Pulmonary artery endothelial cell (primary cell): ENCODE measurements at places on chromosomes 1 and 21. TPM values are rescaled to one million over a fixed set of nuclear protein-coding genes. Genes with fewer than 3 reads are reported as not detected.

AGL gene
- 10.7 and 14.9 TPM in 2 replicates for total RNA-seq

OR6K3 gene
- total RNA-seq: not detected in 2 replicates

SERPINC1 gene
- 0.14 TPM in 1 of 2 replicates, not detected in the other for total RNA-seq

SPRR2F gene
- not detected in 2 replicates for total RNA-seq

TMEM269 gene
- not detected in 2 replicates for total RNA-seq

DNA sequence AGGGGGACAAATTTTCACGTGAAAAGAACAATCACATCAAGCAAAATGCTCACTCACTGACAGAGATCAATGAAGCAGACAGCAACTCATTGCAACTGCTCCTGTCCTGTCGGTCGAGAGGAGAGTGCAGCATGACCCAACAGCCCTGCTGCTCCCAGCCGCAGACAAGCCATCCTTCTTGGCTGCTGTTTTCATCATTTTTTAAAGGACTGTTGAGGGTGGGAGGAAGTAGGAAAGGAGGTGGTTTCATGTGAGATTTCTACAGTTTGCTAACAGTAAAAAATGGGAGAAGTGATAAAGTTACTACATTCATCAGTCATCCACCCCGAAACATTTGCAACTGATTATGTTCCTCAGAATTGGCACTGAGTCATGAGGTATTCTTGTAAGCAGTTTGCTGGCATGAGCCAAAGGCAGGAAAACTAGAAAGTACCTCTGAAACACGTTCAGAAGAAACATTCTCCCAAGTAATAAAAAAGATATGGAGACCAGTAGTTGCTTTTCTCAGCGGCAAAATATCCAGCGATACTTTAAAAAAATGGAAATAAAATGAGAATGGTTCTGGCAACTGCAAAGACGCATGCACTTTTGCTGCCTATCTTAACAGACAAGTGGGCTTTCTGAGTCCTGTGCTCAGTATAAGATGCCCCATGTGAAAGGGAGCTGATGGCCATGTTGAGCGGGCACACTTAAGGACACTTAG, 72.0 kb upstream of the CLDN14 start:
- DNase-seq: no peak

GRCh38 chr1:158149577-158150269, 31.0 kb upstream of the CD1D start:
- DNase-seq: peak; percentile 87

DNA sequence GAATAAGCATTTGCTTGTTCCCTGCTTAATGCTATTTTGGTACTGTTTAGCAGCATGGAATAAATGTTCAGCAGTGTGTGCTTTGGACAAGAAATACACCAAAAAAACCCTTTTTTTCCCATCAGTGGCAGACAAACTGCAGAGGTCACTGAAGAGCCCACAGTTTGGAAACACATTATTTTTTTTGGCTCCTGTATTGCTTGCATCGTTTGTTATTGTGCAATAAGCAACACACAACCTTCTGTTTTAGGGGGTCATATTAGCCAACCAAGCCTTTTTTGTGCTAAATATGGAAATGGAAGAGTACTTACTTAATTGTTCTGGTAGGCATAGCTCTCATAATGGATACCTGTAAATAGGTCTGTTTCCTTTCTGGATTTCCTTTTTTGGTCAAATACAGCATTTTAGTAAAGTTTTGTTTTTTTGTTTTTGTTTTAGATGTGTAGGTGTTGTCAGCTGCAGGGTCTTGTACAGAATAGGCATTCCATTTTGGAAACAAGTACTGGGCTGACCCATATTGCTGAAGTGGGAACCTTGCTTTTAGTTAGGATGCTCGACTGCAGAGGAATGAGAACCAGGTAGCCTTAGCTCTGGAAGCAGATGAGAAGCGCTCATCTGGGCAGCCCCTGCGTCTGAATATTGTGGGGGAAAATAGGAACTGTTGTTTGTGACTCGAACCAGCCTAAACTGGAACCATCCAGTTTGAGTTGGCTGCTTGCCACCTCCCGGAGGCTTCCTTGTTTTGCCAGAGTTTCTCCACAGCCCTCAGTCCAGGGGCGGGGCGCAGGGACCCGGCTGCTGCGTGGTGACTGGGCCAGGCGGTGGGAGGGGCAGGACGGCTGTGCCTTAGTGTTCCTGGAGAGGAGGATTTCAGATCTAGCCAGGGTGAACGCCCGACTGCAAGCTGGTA, 38.4 kb downstream of the SPEN start:
- peak; percentile 75 for DNase-seq

DNA sequence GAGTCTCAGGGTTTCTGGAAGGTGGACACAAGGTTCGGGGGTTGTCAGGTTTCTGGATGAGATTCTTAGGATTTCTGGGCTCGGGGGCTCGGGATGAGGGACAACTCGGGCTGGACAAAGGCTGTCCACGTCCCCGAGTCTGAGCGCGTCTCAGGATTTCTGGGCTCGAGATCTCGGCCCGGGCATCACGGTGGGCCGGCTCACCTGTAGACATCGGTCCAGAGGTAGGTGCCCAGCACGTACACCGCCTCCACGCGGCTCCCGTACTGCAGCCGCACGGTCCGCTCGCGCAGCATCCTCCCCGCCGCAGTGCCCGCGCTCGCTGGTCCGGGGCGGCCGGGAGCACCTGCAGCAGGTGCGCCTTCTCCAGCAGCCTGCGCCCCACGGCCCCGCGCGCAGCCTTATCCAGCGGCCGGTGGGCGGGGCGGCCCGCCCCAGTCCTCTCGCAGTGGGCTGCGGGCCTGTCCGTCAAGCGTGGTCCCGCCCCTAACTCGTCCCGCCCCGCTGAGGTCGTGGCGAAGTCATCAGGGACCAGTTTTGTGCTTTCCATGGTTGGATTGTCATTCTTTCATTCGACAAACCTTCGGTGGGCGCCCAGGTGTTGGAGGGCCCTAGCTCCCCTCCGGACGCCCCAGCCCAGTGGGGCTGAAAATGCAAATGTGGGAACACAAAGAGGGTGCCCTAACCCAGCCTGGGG, at the start of gene PADI2:
Gene PADI2 (minus strand): TSS at position 376 of the 697 bp plus-strand sequence. CDS start 80 bp downstream, at position 296.
- no peak for DNase-seq

GRCh38 chr1:222046684-222047263, 304.9 kb upstream of the DUSP10 start:
- DNase-seq: no peak

GRCh38 chr1:3052501-3052900, 16.5 kb upstream of the PRDM16 start:
- no peak for DNase-seq

- no peak for DNase-seq
Observed at GRCh38 chr1:185468626-185469025, 151.6 kb upstream of the IVNS1ABP start.

GRCh38 chr1:37237948-37238347, 203.6 kb upstream of the GRIK3 start:
- no peak for DNase-seq

DNA sequence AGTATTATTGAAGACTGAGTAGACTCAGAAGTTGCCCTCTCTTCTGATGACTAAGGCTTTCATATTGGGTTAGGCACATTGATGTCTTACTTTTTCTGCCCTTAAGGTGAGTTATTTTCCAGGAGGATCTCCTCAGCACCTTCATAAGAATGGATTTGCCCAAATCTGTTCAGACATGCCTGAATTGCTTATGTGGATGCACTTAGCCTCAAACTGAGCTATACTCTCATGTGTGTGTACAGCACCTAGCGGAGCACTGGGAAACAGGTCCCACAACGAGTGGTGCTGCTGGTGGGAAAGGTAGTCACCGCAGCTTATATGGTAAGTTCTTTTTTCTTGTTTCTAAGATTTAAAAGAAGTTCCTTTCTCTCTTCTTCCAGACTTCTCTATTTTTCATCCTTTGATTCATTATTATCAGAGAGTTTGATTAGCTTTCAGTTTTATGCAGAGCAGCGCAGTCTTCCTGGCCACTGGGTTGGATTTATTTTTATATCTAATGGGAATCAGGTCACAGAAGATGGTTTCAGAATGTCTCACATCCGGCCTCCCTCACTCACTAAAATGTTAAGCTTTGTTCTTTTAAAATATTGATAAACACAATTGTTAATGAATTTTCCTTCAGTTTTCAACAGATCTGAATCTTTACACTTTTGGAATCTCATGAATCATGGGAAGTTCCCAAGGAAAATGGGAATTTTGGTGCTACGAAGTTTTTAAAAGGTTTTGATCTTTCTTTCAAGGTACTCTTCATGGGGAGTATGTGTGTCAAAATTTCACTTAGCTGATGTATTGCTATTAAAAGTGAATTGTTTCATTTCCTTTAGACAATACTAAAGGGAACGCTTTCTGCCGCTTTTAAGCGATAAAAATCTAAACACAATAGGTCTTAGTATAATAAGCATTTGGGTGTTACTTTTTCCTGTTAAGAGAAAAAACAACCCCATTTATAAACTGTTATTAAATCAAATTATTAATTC, 58.5 kb downstream of the EXTL2 start:
- peak; percentile 56 for DNase-seq

DNA sequence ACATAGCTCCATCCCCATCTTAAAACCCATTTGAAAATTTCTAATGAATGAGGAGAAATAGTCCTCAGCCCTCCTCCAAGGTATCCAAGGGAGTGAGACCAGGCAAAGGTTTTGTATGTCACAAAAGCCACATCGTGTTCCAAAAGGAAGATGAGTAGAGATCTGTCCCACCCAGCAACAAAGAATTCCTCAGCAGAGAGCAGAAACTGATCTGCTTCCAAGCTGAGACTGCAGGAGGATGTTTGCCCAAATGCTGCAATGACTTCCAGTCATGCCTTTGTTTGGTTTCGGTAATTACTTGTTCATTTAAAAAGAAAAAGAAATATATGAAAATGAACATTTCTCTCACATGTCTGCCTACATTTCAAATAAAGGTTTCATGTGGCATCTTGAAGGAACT, 186.9 kb downstream of the SETD4 start:
- no peak for DNase-seq

DNA sequence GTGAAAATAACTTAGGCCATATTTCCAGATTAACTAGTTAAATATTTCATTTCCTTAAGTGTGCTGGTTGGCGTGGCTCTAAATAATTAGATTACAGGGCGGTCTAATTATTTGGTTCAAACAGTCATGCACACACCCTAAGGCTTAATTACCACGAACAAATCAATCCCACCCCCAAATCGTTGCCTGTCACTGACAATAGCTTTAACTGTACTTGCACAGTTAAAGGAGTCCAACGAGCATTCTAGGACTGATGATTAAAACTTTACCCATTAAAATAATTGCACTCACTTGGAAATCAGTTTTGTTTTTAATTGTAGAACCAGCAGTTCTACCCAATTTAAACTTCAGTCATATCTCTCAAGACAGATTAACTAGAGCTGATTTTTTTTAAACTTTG, 1.5 kb upstream of the POU2F1 start:
- DNase-seq: no peak

DNA sequence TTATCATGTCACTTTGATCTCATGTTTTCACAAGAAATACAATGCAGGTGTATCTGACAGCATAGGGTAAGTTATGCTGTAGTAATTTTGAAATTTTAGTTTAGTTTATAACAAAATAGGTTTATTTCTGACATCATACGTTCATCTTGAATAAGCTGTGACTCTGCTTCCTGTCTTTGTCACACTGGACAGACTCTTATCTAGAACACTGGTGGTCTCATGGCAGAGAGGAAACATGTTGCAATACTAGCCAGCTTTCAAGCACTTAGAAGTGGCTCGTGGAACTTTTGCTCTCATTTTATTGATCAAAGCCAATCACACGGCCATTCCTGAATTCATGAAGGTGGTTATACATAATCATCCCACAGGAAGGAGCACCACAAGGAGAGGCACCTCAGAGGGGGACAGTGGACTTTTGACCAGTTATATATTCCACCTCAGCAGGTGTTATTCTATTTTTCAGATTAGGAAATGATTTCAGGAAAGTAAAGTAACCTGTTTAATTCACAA, 46.5 kb downstream of the CYP2J2 start:
- peak; percentile 54 for DNase-seq

DNA sequence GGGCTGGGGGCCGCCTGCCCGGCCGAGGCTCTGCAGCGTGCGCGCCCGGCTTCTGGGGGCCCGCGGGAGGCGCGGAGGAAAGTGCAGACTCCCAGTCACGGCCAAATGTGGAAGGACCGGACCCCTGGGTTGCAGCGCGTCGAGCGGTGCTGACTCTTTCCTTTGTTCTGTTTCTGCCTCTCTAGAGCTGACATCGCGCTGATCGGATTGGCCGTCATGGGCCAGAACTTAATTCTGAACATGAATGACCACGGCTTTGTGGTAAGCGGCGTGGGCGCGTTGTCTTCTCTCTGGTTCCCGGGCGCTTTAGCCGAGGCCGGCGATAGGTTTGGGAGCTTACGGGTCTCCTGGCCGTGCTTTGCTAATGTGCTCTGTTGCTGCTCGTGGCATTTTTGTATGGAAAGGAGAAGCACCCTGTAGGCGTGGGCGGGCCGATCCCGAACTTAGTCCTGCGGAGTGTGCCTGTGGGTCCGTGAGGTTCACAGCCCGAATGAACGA, 629 bp downstream of the PGD start:
- DNase-seq: no peak

- no peak for DNase-seq
Observed at GRCh38 chr1:11796036-11796828, 9.5 kb downstream of the MTHFR start.

DNA sequence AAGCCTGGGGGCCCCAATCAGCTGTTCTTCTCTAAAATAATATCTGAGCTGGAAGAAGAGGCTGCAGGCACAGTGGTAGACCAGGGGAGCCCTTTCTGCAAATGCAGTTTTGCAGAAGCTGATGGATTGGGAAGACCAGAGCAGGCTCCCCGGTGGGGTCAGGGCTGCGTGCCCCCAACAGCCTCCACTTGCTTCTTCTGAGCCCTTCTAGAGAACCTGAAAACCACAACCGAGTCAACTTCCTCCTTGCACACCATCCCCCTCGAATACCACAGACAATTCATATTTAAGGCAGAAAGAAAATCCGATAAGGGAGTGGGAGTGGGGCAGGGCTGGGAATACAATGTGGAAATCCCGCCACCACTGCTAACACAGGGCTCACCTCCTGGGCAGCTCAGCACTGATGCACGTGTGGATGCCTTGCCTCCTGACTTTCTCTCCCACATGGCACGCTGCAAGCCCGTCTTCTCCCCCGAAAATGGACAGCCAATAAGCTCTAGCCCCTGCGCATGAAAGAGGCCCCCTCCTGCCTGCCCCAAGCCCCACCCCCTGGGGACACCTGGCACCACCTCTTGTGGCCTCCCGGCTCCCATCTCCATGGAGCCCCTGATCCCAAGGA, 25.4 kb upstream of the ALDH4A1 start:
- DNase-seq: no peak

GRCh38 chr21:32543975-32544374, 41.3 kb downstream of the TCP10L start:
- no peak for DNase-seq

- no peak for DNase-seq
Observed at GRCh38 chr1:115677182-115677555, 35.4 kb downstream of the VANGL1 start.

DNA sequence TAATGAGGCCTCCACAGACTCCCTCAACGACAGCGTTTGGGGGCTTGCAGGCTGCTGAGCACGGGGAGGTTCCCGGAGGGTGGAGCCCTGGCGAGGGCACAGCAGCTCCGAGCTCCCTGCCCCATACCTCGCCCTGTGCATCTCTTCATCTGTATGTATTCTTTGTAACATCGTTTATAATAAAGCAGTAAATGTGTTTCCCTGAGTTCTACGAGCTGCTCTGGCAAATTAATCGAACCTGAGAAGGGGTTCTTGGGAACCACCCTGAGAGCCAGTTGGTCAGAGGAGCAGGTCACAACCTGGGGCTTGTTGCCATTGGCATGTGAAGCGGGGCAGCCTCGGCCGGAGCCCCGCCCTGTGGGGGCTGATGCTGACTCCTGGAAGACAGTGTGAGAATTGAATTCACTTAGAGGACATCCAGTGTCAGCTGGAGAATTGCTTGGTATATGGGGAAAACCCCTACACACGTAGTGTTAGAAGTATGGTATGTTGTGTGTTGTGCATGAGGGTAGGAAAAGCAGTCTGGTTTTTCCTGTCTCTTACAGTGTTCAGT, 11.5 kb downstream of the SLC37A1 start:
- no peak for DNase-seq

GRCh38 chr1:20930427-20930826, 143.3 kb upstream of the HP1BP3 start:
- no peak for DNase-seq
